Activated naive CD8-positive, alpha-beta T cell treated with anti-CD3 and anti-CD28 coated beads for 36 hours (primary cell): ENCODE measurements at places on chromosomes 7 and 10.
A peak's percentile ranks its signal among the peaks of the same experiment; 100 is the strongest.

DNA sequence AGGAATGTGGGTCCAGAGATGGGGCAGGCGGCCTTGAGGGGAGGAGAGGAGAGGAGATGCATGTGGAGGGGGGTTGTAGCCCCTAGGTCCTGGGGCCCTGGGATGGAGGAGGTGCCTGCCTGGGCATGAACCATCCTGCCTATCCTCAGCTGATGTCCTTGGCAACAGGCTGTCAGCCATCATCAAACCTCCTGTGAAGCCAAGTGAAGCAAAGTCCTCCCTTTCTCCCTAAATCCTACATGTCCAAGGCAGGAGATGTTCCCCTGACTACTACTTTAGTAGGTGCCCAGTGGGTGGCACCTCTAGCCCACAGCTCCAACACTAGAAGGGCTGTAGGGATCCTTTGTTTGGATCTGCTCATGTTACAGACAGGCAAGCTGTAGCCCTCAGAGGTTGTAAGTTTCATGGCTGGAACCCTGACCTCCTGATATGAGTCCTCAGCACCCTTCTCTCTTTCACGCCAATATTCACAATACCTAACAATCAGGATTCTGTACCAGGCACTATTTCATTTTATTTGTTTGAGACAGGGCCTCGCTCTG, 66.6 kb upstream of the SYPL1 start:
- DNase-seq, result no peak

DNA sequence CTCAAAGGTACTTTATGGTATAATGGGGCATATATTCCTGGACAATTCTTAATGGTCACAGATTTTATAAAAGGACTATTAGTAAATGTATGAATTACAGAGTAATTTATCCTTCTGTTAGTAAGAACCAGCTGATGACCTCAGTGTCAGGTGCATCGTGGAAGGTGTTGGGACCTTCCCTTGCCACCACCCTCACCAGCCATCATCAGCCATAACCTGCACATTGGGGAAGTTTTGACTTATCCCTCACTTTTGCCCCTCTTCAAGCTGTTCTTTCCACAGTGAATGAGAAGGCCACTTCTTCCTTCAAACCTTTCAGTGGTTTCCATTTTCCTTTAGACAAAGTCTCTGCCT, 52.2 kb downstream of the FIGNL1 start:
- peak; percentile 40 for DNase-seq

- no peak for DNase-seq
Observed at GRCh38 chr7:148620749-148621359, 30.3 kb downstream of the C7orf33 start.

- no peak for DNase-seq
Observed at GRCh38 chr7:4237296-4238235, 444.5 kb upstream of the FOXK1 start.

DNA sequence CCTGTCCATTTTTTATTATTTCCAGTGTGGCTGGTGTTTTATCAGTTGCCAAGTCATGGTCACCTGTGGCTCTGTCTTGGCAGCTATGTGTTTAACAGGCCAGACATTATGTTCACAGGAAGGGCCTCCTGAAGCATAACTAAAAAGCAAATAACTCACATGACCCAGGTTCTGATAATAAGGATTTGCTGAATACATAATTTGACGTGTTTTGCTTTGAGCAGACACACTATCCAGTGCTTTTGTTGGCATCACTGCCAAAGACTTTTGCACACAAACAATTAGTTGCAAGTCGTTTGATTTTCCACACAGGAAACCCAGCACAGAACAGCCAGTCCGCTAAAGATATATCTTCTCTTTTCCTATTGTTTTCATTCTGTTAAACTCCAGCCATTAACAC, 173.6 kb downstream of the ARL4A start:
- DNase-seq, result no peak

DNA sequence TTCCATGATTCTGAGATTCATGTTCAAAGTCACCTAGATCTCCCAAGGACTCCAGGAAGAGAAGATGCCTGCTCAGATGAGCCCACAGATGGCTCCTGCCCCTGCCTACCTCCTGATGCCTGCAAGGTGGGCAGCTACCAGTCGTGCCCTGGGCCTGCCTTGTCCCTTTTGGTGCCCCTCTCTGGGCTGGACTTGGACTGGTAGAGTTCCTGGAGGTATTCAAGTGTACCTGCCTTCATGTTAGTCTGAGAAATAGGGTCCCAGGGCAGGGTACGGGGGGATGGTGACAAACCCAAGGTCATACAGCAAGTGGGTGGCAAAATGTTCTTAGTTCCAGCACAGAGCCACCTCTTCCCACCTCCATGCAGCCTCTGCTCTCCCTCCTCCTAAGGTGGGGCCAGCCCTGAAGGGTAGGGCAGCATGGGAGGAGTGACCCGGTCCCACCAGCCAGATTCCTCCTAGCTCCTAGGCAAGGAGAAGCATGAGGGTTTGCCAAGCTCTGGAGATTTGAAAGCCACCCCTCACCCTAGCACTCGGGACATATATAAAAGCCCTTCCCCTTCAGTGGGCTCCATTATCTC, 80.8 kb upstream of the UNC5B start:
- DNase-seq, result no peak

DNA sequence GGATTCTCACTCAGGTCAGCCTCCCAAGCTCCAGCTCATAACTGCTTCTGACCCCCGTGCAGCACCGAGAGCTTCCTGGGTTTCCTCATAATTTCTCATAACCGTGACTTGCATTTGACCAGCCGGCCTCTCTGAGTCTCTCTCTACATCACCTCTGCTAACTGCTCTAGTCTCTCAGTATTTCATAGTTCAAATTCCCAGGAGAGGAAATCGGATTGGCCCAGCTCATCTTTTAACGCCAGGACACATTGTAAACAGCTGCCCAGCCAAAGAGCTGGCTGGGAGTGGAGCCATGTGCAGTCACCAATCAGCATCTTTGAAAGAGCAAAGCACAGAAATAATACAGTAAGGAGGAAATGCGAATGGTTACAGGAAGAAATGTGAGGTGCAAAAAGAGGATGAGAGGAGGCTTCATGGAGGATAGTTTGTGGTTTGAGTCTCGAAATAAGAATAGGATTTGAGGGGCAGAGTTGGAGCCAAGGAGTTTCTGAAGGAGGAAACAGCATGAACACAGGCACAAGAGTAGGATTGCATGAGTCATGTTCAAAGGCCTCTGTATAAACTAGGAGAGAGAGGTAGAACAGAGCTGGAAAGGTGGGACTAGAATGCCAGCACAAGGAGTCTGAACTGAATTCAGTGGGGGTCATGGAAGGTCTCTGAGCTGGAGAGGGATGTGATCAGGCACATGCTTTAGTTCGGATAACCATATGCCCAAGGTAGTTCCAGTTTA, 15.2 kb upstream of the LBX1 start:
- no peak for DNase-seq

DNA sequence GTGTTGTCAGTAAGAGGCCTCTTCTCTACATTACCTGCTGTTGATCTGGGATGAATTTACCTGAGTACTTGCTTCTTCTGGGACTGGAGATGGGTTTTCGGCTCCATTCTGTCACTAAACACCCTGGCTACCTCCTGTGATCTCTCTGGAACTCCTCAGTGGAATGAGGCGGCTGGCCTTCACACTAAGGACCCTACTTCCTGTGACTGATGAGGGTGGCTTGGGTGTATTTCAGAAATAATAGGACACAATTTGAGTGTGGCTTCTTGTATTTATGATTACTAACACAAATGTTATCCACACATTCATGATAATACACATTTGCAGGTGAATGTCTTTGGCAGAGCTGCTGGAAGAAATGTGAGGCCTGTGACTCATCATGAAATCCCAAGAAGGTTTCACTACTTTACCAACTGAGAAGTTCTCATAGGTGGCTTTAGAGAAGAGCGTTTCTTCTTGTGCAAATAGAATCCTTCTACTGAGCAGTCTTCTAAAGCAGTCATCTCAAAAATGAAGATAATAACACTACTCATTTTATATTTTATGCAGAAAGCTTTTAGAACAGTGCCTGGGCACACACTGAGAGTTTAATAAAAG, 21.3 kb upstream of the EVX1 start:
- no peak for DNase-seq

GRCh38 chr10:91080776-91081175, 139.7 kb upstream of the PCGF5 start:
- no peak for DNase-seq

- no peak for DNase-seq
Observed at GRCh38 chr7:34430456-34430855, 227.6 kb upstream of the NPSR1 start.
